SHP77 treated with DMSO at 0.1 percent for 48 hours (cell line): ENCODE measurements at places on chromosomes 2 and 18.

- DNase-seq = no peak
Observed at GRCh38 chr2:10909996-10910341, 1.8 kb upstream of the KCNF1 start.

DNA sequence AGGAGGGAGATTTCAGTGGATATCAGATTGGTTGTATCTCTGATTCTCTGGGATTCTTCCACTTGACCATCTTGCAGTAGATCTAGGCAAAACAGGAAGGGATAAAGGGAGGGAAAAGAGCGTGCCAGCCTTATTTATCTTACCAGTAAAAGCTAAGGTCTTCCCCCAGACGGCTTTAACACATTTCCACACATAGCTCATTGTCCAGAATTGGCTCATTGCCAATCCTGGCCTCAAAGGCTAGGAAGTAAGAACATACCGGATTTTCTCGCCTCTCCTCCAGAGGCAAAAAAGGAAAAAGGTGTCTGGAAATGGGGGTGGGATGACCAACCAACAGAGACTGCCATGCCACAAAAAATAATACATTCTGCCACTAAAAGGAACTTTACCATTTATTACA is 411.6 kb upstream of the NRP2 start:
- no peak for DNase-seq

- DNase-seq = no peak
Observed at GRCh38 chr2:234271338-234271737, 220.8 kb downstream of the SPP2 start.

GRCh38 chr2:72864500-72864899 is 22.7 kb upstream of the SPR start:
- no peak for DNase-seq

GRCh38 chr2:161049559-161049958 is 110.7 kb upstream of the TANK start:
- no peak for DNase-seq

GRCh38 chr2:12106440-12107080 is 360.1 kb downstream of the LPIN1 start:
- DNase-seq = no peak

GRCh38 chr2:207720517-207721187 is 9.2 kb downstream of the CCNYL1 start:
- DNase-seq = no peak

- DNase-seq = no peak
Observed at GRCh38 chr2:9205486-9205885, 1.1 kb upstream of the ASAP2 start.

- DNase-seq = no peak
Observed at GRCh38 chr2:240121190-240121589, 14.9 kb downstream of the COPS9 start.

GRCh38 chr2:53129851-53130250 is 637.8 kb upstream of the CHAC2 start:
- no peak for DNase-seq

DNA sequence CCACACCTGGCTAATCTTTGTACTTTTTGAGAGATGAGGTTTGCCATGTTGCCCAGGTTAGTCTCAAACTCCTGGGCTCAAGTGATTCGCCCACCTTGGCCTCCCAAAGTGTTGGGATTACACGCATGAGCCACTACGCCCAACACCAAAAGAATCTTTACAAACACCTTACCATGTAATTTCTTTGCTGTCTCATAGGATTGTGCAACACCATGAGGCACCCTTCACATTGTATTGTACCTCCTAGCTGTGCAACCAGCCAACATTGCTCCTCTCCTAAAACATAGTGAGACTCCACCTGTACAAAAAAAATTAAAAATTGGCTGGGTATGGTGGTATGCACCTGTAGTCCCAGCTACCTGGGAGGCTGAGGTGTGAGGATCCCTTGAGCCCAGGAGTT is 3.1 kb upstream of the MFSD6 start:
- no peak for DNase-seq

DNA sequence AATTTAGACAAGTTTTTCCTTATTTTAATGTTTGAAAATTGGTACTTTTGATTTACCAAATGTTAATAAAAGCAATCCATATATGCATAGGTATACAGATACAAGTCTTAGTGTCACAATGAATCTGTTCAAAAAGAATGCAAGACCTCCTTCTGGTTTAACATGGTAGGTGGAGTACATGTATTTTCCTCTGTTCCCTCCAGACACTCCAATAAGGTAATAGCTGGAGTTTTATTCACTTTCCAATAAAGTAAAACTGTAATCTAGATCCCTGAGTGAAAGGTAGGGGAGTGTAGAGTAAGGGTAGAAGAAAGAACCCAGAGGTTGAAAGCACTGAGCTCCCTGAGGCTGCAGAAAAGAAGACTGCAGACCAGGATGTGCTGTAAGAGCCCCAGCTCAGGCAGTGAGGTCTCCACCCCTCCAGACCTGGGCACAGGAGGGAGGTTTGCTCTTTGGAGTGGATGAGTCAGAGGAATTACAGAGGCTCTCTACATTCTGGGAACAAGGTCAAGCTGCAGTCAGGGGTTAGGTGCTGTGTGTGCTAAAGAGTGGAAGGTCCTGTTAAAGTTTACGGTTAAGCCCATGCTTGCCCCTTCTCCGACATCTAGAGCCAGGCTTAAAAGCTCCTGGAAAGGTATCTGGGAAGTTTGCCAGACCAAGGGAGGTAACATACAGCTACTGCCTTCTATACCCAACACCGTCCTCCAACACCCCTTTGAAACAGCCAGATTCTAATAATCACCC is 27.6 kb upstream of the STAT1 start:
- DNase-seq = no peak

DNA sequence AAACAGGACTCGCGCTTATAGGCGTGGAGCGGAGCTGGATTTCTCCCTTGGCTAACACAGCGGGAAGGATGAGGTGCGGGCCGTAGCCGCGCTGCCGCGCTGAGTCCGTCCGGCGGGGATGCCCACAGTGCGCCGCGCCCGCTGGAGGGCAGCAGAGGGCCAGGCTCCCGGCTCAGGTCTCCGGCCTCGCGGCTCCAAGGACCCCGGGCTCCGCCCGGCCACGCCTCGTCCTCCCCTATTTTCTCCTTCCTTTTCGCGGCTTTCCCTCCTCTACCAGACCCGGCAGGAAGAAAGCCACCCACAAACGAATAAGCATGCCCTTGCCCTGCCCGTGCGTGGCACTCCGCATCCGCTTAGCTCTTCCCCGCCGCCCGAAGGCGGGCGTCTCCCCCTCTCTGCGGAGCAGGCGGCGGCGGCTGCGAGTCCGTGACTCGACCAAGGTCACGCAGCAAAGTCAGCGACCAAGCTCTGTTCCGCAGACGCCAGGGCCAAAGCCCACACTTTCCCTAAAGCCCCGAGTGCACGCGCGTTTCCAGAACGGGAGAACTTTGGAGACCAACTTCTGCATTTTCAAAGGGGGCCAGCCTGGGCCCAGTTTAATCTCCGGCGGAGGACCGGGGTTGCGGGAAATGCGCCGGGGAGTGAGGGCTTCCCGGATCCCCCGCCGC is 48.5 kb downstream of the KCNIP3 start:
- no peak for DNase-seq

GRCh38 chr18:55083461-55083860 is 124.2 kb upstream of the CCDC68 start:
- DNase-seq = no peak

GRCh38 chr2:227228061-227228667 is 63.7 kb downstream of the COL4A3 start:
- no peak for DNase-seq
